Stimulated activated CD4-positive, alpha-beta T cell treated with anti-CD3 and anti-CD28 coated beads, TNF-alpha, amount 100 ng/mL, for 24 hours (primary cell): ENCODE measurements at places on chromosomes 2 and 18.

DNA sequence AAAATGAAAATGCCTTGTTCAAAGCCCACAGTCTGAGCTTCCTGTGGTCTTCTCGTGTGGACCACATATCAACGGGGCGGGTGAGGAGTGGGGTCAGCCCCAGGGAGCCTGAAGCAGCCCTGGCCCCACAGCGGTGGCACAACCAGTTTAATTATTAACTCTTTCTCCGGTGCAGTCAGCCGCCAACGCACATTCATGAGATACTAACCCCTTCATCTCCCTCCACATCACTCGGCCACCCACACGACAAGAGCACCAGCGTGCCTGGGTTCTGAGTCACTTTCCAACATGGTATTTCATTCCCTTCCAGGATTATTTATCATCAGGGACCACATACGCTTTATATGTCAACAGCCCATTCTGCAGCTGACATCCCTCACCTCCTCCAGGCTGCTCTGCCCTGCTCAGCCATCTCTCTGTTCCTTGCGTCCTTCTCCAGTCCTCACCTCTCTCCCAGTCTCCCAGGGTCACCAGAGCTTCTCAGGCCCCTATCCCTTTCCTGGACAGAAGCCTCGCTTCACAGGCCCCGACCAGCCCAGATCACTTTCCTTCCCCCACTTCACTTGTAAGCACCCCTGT, 48.0 kb upstream of the ID2 start:
- DNase-seq: no peak

DNA sequence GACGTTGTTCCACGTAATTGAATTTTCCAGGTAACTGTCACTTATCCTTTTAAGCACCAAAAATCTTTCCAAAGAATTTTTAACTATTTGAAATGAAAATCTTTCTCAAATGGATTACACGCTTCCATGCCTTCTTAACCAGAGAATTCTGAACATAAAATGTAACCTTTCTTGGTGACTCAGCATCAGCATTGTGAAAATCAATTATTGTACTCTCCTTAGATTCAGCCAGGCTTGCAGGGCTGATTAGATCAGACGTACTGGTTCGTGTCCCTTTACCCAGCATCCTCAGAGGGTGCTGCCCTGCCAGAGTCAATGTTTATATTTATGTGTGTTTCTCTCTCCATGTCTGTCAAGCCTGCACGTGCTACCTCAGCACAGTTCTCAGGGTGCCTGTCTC, 623.9 kb downstream of the CNTNAP5 start:
- DNase-seq: no peak

- no peak for DNase-seq
Observed at GRCh38 chr18:62446511-62446910, 76.3 kb upstream of the ZCCHC2 start.

GRCh38 chr2:39464864-39465263, 27.8 kb upstream of the MAP4K3 start:
- DNase-seq: no peak

DNA sequence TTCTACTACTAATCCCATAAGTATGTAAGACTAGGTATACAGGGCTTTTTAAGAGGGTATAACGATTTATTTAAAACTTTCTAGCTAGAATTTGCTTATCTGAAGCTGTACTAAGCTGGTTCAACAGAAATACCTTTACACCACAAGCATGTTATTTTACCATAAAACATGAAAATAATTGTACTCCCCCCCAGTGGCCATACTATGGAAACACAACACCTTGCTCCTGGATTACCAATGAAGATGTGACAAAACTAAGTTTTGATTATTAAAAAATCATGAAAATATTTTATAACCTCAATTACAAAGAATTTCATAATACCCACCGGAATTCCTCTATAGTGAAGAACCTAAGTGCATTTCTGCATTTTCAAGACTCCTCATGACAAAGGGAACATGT, 27.3 kb downstream of the LPIN2 start:
- no peak for DNase-seq

- DNase-seq: no peak
Observed at GRCh38 chr18:29449424-29449823, 1272.5 kb upstream of the CDH2 start.

DNA sequence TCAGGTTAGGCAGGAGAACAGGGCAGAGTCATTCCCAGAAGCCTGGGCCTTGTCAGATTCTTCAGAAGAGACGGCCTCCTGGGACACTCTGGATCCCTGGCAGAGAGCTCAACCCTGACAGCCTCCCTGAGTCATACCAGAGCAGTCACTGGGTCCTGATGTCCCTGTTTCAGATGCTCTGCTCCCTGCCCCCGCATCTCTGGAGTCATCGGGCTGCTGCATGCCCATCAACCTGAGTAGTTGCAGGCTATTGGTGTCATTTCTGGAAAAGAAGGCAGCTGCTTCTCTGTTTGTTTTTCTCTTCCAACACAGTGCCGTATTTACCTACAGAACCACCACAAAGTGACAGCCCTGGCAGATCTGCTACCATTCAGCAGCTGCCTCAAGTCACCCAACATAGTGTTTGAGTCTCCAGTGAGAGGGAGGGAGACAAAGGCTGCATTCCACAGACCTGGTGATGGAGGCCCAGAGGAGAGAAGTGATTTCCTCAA, 145.1 kb downstream of the B3GNT2 start:
- DNase-seq: no peak

- DNase-seq: no peak
Observed at GRCh38 chr2:140344838-140345237, 1564.6 kb upstream of the NXPH2 start.

GRCh38 chr2:101773137-101773536, 75.6 kb downstream of the MAP4K4 start:
- DNase-seq: no peak

- DNase-seq: no peak
Observed at GRCh38 chr2:207405150-207405549, 124.6 kb upstream of the CREB1 start.

DNA sequence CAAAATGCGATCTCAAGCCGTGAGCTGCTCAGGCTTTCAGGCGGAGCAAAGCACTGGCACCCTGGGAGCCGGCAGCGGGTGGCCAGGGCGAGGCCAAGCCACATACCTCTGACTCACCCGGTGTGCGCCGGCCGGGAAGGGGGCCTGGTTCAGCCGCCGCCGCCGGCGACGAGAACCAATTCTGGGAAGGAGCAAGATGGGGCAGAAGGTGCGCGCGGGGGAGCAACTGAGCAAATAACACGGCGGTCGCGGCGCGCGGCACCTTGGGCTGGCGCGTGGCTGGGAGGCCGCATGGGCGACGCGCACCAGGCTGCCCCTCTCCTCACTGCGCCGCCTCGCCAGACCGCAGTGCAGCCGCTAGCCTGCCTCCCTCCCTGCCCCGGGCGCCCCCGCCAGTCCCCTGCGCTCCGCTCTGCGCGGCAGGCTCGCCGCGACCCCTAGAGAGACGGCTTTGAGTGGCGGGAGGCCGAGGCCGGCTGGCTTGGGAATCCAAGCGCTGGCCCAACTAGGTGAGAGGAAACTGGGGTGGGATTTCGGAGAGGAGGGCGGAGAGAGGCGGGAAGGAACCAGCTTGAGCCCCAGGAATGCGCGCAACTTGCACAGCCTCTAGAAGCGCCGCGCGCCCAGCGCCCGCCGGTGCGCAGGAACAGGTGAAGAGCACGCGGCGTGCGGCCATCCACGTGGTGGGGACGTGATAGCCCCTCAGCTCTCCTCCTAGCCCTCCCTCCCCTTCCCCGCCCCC, 3.2 kb downstream of the NRP2 start:
- DNase-seq: no peak

DNA sequence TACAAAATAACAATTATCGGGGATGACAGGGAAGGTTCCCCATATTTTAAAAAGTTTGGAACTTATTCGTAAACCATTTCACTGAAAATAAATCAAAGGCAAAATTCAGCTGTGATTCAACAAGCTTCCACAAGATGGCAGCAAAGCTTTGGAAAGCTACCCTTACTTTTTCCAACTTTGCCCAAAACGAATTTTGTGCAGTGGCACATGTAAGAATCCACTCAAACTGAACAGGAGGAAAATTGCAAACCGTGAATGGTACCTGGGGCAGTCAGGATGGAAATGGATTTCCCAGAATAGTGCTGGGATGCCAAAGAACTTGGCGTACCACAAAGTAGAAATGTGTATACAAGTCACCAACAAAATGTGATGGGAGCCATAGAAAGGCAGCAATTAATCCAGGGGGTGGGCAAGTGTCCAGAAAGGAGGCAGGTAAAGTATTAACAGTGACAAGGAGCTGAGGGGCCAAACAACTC, 10.7 kb downstream of the RPL31 start:
- no peak for DNase-seq

- no peak for DNase-seq
Observed at GRCh38 chr2:71380665-71381064, 49.1 kb downstream of the ZNF638 start.

DNA sequence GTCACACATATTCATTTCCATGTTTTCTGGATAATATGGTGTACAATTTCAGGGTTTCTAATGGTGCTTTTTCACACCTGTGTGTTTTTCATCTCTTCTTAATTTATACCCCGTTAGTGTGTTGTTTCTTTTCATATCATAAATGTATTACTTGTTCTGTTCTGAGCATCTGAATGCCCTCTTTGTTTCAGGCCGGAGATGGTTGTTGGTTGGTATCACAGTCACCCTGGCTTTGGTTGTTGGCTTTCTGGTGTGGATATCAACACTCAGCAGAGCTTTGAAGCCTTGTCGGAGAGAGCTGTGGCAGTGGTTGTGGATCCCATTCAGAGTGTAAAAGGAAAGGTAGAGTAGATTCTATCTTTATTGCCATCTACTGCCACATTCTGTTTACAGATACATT, 45.1 kb upstream of the TBR1 start:
- no peak for DNase-seq

GRCh38 chr2:85550486-85550885, 10.8 kb downstream of the GGCX start:
- DNase-seq: no peak

DNA sequence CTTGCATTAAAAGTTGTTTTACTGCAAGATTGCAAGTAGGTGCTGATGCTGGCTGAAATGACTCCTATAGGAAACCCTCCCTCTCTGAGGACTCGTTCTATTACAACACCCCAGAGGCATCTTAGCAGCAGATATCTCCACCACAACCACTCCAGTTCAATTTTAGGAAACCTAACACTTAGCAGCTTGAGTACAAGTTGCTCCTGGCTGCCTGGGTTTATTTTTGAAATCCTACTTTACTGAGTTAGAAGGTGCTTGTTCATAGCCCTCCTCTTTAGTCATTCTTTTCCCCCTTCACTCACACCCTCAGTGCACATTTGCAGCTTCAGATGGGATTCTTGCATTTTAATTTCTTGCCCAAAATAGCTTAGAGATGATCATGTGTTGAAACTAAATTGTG, 111.5 kb downstream of the MTCL1 start:
- DNase-seq: no peak

GRCh38 chr2:47899915-47900816, 6.1 kb downstream of the FBXO11 start:
- no peak for DNase-seq

GRCh38 chr18:36558234-36558633, 260.7 kb downstream of the FHOD3 start:
- DNase-seq: no peak

GRCh38 chr18:76806301-76806700, 16.1 kb upstream of the ZNF236 start:
- no peak for DNase-seq

- DNase-seq: no peak
Observed at GRCh38 chr2:8694737-8695136, 12.9 kb downstream of the ID2 start.

DNA sequence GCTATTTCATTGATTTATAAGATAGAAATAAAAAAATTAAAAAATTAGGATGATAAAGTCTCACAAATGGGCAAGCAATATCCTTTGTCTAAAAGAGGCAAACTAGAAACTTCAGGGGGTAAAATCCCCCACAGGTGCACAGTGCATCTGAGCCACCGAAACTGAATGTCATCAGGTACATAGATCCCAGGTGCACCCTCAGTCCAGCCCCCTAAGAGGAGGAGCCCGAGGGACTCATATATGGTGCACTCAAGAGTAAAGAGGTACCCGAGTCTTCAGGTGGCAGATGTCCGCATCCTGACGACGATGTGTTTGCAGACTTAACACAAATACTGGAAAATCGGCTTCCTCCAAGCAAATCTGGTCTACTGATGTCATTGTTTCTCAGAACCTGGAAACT, 11.3 kb downstream of the QPCT start:
- DNase-seq: no peak

- no peak for DNase-seq
Observed at GRCh38 chr18:54043484-54044251, 180.8 kb downstream of the MBD2 start.

DNA sequence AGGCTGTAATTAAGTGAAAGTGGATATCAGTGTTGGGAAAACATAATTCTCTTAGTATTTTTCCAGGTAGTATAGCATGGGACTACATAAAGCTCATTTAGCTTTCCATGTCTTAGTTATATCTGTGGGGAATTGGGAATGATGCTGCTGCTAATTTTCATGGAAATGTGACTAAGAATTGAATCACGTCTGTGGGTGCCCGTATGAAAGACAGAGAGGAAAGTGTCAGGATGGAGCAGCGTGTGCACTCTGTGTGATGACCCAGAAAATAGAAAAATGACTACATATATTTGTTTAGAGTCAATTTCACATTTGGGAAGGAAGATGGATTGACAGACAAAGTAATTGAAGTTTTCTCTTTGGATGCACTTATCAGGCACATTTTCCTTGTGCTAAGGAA, 212.1 kb downstream of the PTPRM start:
- DNase-seq: no peak

GRCh38 chr18:3495691-3496430, 45.9 kb downstream of the TGIF1 start:
- no peak for DNase-seq

GRCh38 chr2:224569654-224570053, 15.5 kb downstream of the CUL3 start:
- DNase-seq: no peak

DNA sequence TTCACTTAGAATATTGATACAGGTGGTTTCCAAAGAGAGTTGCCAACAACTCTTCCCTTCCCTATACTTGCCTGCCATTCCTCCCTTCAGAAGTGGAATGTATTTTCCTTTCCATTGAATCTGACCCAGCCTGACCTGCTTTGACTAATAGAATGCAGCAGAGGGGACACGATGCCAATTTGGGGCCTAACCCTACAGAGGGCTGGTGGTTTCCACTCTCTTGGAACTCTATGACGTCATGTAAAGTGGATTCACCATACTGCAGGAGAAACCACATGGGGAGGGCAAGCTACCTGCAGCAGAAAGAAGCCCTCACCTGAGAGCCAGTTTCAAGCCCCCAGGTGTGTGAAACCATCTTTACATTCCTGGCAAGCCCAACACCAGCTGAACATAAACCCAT, 98.9 kb upstream of the TRIB2 start:
- DNase-seq: no peak

GRCh38 chr2:227510620-227510958, 38.6 kb downstream of the AGFG1 start:
- DNase-seq: no peak

DNA sequence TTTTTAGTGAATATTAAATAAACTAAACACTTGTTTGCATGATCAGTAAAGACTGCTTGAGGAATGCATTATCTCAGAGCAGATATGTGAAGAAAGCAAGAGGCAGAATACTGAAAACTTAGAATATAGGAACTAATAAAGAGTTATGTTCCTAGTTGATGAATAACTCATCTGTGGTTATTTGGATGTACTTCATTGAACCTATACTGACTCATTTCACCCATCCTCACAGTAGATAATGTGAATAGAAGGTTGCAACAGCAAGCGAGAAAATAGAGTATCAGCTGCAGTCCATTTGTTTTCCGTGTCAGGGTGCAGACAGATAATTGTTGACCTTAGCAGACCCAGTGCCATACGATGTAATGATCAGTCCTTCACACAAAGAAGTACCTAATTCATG, 945.7 kb upstream of the LRRTM1 start:
- DNase-seq: no peak
